ENCODE measurements at places on chromosomes 11 and 22. TPM values are rescaled to one million over a fixed set of nuclear protein-coding genes. Genes with fewer than 3 reads are reported as not detected.

FAM180B gene
- not detected for total RNA-seq

NRXN2 gene
- 4.0 TPM for total RNA-seq

PIK3IP1 gene
- total RNA-seq, result 49.1 TPM

TEX12 gene
- total RNA-seq, result not detected

PKNOX2 gene
- 2.9 TPM for total RNA-seq

TYMP gene
- total RNA-seq, result 30.8 TPM

CHST1 gene
- total RNA-seq, result 4.0 TPM
